Muscle of leg (tissue), 16 donors: ENCODE measurements at places on chromosomes 11 and 22. TPM values are rescaled to one million over a fixed set of nuclear protein-coding genes. Genes with fewer than 3 reads are reported as not detected.

DNA sequence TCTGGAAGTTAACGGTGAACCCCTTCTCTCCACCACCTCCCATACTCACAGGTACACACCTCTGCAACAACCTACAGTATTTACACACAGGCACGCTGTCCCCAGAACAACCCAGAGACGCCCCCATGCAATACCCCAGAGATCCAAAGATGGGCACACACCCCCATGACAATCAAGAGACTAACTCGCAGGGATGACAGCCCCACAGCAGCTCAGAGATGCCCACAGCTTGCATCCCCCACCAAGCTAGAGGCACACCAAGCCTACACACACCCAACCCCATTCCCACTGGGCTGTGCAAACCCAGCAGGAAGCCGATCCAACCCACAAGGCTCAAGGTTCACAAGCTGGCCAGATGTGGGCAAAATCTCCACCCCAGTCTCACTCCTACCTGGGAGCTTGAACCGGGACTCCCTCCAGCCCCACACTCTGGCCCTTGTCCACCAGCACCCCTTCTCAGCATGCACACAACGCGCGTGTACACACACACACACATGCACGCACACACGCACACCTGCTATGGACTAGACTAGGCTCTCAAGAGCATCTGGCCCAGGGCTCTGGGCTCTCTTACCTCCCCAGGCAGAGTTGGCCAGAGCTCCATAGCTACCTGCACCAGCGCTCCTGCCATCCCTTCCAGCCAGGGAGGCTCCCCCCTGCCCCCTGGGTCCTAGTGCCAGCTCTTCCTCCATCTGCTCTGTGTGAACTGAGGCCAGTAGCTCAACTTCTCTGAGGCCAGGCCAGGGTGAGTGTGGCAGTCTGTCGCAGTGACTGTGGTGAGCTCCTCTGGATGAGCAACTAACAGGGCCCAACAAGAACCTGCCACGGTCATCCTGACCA is 11.5 kb downstream of the STARD10 start:
- peak overlapping the region; percentile 28 for H3K4me3 ChIP-seq
- peaks cover 30% of the 10 kb centered on the region for H3K4me1 ChIP-seq
- H3K27me3 ChIP-seq: peaks cover 13% of the 10 kb centered on the region
- H3K27ac ChIP-seq: no peak overlapping the region
- H3K36me3 ChIP-seq: peaks cover 4% of the 10 kb centered on the region

DNA sequence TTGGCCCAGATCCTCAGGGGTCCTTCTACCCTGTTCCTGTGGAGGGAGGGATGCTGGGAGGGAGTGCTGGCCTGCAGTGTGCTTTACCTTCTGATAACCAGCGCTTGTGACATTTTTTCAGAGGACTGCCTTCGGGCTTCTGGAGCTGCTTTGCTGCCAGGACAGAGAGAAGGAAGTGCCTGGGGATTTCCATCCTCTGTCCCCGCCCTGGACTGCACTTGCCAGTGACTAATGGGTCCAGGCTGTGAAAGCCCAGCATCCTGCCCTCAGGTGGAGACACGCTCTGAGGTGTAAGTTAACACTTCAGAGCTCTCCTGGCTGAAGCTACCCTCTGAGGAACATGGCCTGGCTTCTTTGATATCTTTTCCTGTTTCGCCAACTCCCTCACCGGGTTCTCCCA is 158.7 kb upstream of the SYT13 start:
- no peak overlapping the region for H3K27ac ChIP-seq
- H3K36me3 ChIP-seq: no peaks in the 10 kb centered on the region
- H3K27me3 ChIP-seq: peaks cover 7% of the 10 kb centered on the region
- H3K4me3 ChIP-seq: no peak overlapping the region
- DNase-seq: no peak
- H3K4me1 ChIP-seq: no peaks in the 10 kb centered on the region

DNA sequence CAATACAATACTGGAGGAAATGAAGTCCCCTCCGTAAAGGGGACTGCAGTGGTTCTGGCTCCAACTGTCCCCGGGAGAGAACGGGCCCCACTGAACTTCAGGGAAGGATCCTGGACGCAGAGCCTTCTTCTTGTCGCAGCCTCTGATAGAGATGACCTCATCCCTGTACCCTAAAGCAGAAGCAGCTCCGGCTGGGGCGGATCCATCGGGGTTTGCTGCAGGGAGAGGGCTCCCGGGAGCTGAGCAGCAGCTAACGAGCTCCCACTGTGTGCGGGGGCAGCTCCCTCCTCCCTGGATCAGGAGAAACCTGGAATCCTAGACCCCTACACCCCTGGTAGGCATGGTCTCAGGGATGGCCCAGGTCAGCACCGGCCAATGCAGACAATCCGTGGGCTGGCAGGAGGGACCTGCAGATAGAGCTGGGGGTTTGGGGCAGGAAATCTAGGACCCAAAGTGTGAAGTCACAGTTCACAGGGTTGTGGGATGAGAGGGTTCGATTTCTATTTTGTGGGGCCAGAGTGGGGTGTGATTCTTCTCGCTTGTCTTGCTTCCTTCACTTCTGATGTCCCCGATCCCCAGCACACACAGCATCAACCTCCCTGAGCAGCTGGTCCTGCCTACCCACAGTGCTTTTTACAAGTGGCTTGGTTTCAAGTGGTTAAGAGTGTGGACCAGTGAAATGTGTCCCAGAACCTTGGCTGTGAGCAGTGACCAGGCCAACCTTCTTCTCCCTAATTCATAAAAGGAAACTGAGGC is 12.9 kb downstream of the KIAA0930 start:
- no peaks in the 10 kb centered on the region for H3K36me3 ChIP-seq
- no peaks in the 10 kb centered on the region for H3K27me3 ChIP-seq
- DNase-seq: no peak
- H3K4me1 ChIP-seq: peaks cover 30% of the 10 kb centered on the region
- H3K27ac ChIP-seq: no peak overlapping the region

GRCh38 chr11:78069465-78069864 is 5.8 kb downstream of the THRSP start:
- peak; percentile 54 for DNase-seq
- H3K4me1 ChIP-seq: peaks cover 9% of the 10 kb centered on the region
- no peak overlapping the region for H3K4me3 ChIP-seq
- H3K27ac ChIP-seq: no peak overlapping the region
- H3K36me3 ChIP-seq: peaks cover 35% of the 10 kb centered on the region

DNA sequence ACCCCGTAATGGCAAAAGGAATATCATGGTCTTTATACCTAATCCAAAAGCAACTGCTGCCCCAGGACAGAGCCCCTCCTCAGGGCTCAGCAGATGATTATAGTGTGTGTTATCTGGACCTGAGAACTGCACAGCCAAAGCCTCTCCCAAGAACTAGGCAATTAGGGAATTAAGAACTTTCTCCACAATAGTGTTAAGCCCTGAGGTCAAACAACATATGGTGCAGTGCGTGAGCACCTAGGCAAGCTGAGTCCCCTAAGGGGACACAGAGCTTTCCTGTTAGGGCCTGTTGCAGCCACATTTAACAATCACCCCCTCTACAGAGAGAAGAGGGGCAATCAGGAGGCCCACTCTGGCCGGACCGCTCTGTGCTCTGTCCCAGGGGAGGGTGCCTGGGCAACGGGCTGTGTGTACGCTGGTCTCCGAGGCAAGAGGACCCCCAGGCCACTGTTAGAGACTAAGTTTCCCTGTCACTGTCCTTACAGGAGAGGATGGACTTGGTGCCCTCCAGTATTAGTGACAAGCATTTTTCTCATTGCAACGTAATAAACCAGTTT is 1.4 kb upstream of the KCNJ5 start:
- H3K27ac ChIP-seq: no peak overlapping the region
- no peak overlapping the region for H3K4me3 ChIP-seq
- DNase-seq: no peak
- H3K4me1 ChIP-seq: peaks cover 12% of the 10 kb centered on the region

The APOL2 gene
- total RNA-seq: 16.9 TPM

GRCh38 chr22:29901354-29901753 is 18.4 kb downstream of the MTMR3 start:
- no peak for DNase-seq
- no peaks in the 10 kb centered on the region for H3K27me3 ChIP-seq
- H3K27ac ChIP-seq: no peak overlapping the region
- H3K4me1 ChIP-seq: no peaks in the 10 kb centered on the region

GRCh38 chr22:25167082-25167481 is 32.6 kb upstream of the CRYBB3 start:
- H3K27ac ChIP-seq: no peak overlapping the region
- H3K4me1 ChIP-seq: peaks cover 10% of the 10 kb centered on the region
- DNase-seq: no peak
- H3K36me3 ChIP-seq: no peaks in the 10 kb centered on the region
- H3K4me3 ChIP-seq: no peak overlapping the region

DNA sequence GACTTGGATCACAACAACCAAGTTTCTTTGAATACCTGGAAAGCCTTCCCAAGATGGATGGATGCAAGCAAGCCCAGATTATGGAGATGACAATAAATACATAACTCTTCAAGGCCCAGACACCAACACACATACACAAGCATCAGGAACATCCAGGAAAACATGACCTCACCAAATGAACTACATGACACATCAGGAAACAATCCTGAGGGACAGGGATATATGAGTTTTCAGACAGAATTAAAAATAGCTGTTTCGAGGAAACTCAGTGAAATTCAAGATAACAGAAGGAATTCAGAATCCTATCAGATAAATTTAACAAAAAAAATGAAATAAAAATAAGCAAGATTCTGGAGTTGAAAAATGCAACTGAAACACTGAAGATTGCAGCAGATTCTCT is 659.4 kb downstream of the METTL15 start:
- H3K27me3 ChIP-seq: no peaks in the 10 kb centered on the region
- DNase-seq: no peak
- no peaks in the 10 kb centered on the region for H3K4me1 ChIP-seq

DNA sequence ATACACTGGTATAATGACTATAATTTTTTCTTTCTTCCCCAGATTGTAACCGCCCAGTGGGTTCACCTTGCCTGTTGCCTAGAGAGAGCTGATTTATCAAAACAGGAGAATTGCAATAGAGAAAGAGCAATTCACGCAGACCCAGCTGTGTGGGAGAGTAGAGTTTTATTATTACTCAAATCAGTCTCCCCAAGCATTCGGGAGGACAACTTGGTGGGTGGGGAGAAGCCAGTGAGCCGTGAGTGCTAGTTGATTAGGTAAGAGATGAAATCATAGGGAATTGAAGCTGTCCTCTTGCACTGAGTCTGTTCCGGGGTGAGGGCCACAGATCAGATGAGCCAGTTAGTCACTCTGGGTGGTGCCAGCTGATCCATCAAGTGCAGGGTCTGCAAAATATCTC is 73.2 kb downstream of the SLC35F2 start:
- H3K27ac ChIP-seq: no peak overlapping the region
- H3K4me1 ChIP-seq: no peaks in the 10 kb centered on the region
- DNase-seq: no peak
- H3K36me3 ChIP-seq: no peaks in the 10 kb centered on the region

The OR51B4 gene
- total RNA-seq: 0.09 TPM

The TPBGL gene
- not detected for total RNA-seq

- H3K36me3 ChIP-seq: no peaks in the 10 kb centered on the region
- H3K4me1 ChIP-seq: peaks cover 12% of the 10 kb centered on the region
These were observed 25.9 kb upstream of the POU2AF3 start for GRCh38 chr11:111272420-111272819.

The STARD10 gene
- total RNA-seq: 39.0 TPM

The DGAT2 gene
- total RNA-seq: 0.31 TPM

- no peak overlapping the region for H3K4me3 ChIP-seq
- DNase-seq: peak; percentile 88
- peaks cover 11% of the 10 kb centered on the region for H3K4me1 ChIP-seq
- H3K27me3 ChIP-seq: no peaks in the 10 kb centered on the region
- H3K27ac ChIP-seq: no peak overlapping the region
- peaks cover 9% of the 10 kb centered on the region for H3K36me3 ChIP-seq
These were observed 4.6 kb downstream of the TMEM9B start for GRCh38 chr11:8959546-8960166.

DNA sequence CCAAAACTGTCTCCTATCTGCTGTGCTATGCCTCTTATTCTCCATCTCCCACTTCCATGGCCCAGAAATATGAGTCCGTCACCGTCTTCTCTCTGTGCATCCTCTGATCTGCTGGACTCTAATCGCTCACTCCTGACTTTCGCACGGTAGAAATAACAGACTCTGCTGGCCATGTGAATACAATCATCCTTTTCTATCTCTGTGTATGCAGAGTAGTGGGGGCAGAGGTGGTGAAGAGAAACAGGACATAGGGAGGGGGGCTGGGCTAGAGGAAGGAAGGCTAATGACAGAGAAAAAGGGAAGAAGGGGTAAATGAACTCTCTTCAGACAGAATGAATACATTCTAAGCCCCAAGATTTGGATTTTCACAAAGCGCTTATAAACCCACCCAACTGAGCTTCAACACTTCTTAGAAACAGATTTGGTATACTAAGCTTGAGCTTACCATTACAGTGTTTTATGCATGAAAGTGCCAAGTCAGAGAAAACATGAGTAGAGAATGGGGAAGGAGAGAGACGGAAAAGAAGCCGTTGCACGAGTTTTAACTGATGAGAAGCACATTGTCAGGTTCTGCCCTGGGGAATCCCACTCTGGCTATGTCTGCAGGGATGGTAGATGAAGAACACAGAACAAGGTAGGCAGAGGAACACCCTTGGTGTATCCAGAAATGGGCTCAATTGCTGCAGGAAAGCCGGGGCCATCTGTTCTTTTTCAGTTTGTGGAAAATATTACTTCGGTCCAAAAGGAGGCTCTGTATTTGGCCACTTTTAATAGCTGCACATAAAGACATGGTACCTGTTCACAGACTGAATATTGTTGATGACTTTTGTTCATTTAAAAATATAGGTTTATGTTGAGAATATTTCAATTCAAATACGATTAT is 324.7 kb downstream of the ETS1 start:
- H3K4me1 ChIP-seq: no peaks in the 10 kb centered on the region
- DNase-seq: no peak
- no peaks in the 10 kb centered on the region for H3K27me3 ChIP-seq
- no peak overlapping the region for H3K4me3 ChIP-seq

- H3K27me3 ChIP-seq: peaks cover 5% of the 10 kb centered on the region
- no peaks in the 10 kb centered on the region for H3K36me3 ChIP-seq
- H3K27ac ChIP-seq: no peak overlapping the region
These were observed 6.1 kb upstream of the CXCR5 start for GRCh38 chr11:118877487-118878162.

The CCDC157 gene
- 0.89 TPM for total RNA-seq

DNA sequence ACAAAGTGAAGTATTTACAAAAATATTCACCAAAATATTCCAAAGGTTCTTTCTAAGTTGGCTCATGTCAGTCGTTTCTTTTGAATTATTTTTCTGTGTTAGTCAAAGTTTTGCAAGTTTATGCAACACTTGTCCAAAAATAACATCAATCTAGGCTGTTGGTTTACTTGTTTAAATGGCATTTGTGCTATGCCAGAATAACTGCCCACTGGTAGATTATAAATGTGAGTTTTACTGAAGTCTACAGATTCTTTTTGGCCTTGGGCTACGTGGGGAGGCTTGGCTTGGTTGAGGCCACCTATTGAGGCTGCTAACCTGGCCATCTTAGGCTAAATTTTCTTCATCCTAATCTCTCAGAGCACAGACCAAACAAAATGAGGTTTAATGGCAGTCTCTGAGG is 1091.9 kb upstream of the RAG2 start:
- H3K36me3 ChIP-seq: no peaks in the 10 kb centered on the region
- H3K27me3 ChIP-seq: no peaks in the 10 kb centered on the region
- no peak overlapping the region for H3K4me3 ChIP-seq
- H3K4me1 ChIP-seq: no peaks in the 10 kb centered on the region
- H3K27ac ChIP-seq: no peak overlapping the region

- no peak overlapping the region for H3K4me3 ChIP-seq
- peaks cover 15% of the 10 kb centered on the region for H3K4me1 ChIP-seq
- peak; percentile 79 for DNase-seq
- no peaks in the 10 kb centered on the region for H3K27me3 ChIP-seq
- H3K36me3 ChIP-seq: no peaks in the 10 kb centered on the region
- no peak overlapping the region for H3K27ac ChIP-seq
These were observed 202.5 kb upstream of the CADM1 start for GRCh38 chr11:115706626-115707135.

The CLMP gene
- total RNA-seq: 13.9 TPM
